ENCODE measurements at places on chromosomes 16 and 17. TPM values are rescaled to one million over a fixed set of nuclear protein-coding genes. Genes with fewer than 3 reads are reported as not detected.

Gene FA2H
- not detected for total RNA-seq

Gene SMIM36
- not detected for total RNA-seq

Gene SLC47A1
- 7.1 TPM for total RNA-seq

Gene RAMP2
- 37.0 TPM for total RNA-seq

Gene RFWD3
- total RNA-seq, result 6.2 TPM

Gene LDAF1
- total RNA-seq, result 121 TPM

Gene MYH13
- total RNA-seq, result not detected

Gene CRHR1
- 0.63 TPM for total RNA-seq

Gene FAM83G
- 1.5 TPM for total RNA-seq

Gene TPSB2
- 0.98 TPM for total RNA-seq

Gene NAA38
- 69.4 TPM for total RNA-seq

Gene WNK4
- not detected for total RNA-seq

Gene OR2C1
- not detected for total RNA-seq

Gene HOXB1
- total RNA-seq, result not detected

- DNase-seq, result no peak
- peaks cover 57% of the 10 kb centered on the region for H3K4me1 ChIP-seq
- peaks cover 4% of the 10 kb centered on the region for H3K27me3 ChIP-seq
- no peaks in the 10 kb centered on the region for H3K36me3 ChIP-seq
These were observed 136.7 kb downstream of the SNX11 start for GRCh38 chr17:48244121-48244711.

DNA sequence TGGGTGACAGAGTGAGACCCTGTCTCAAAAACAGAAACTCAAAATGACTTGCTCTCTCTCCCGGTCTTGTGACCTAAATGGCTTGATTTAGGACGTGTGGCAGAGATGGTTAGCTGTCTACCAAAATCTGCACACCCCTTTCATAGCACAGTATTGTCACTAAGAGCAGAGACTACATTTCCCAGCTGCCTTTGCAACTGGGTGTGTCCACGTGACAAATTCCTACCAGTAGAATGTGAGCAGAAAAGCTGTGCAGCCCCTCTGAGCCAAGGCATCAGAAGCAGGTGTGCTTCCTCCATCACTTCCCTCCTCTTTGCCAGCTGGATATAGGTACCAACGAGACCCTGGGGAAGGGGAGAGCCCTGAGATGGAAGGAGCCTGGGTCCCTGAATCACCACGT, 25.5 kb downstream of the GPR142 start:
- H3K36me3 ChIP-seq, result no peaks in the 10 kb centered on the region
- H3K4me1 ChIP-seq, result no peaks in the 10 kb centered on the region
- no peak overlapping the region for H3K27ac ChIP-seq
- H3K27me3 ChIP-seq, result no peaks in the 10 kb centered on the region

DNA sequence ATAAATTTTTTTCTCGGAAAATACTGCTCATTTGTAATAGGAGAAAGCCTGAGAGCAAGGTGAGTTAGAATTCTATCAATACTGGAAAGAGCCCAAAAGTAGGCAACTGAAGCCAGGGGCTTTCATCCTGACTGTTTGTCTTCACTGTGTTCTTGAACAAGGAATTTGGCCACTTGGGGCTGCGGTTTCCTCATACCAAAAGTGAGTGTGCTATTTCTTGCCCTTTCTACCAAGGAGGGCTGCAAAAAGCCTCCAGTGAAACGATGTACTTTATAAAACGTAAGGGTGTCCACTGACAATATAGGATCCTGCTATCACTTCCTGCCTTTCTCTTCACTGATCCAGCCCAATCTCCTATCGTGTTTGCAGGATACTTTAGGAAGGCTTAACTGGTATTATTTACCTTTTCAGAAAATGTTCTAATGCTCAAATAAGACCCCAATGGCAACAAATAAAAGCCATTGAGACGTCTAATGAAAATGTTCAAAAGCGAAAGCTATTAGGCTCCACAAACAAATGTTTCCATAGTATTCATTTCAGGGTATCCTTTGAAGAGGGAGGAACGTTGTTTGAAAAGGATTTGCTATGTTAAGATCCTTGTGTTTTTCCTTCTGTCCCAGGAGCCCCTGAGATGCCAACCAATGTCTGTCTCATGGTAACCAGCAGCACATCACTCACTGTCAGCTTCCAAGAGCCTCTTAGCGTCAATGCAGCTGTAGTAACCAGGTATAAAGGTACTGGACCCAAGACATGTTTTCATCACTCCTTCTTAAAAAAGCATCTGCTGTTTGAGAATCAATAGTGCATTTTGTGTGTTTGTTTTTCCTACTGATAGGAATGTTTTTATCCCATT, 219.3 kb upstream of the NOG start:
- no peak overlapping the region for H3K4me3 ChIP-seq
- H3K27ac ChIP-seq, result no peak overlapping the region
- H3K27me3 ChIP-seq, result no peaks in the 10 kb centered on the region
- no peaks in the 10 kb centered on the region for H3K4me1 ChIP-seq

GRCh38 chr17:63151941-63152523, 186.0 kb downstream of the TANC2 start:
- no peaks in the 10 kb centered on the region for H3K4me1 ChIP-seq
- H3K36me3 ChIP-seq, result no peaks in the 10 kb centered on the region

- peaks cover 29% of the 10 kb centered on the region for H3K4me1 ChIP-seq
- H3K4me3 ChIP-seq, result peak overlapping the region; percentile 7
- H3K36me3 ChIP-seq, result no peaks in the 10 kb centered on the region
- DNase-seq, result peak; percentile 87
- peak overlapping the region; percentile 34 for H3K27ac ChIP-seq
- no peaks in the 10 kb centered on the region for H3K27me3 ChIP-seq
These were observed 44.3 kb upstream of the HELZ start for GRCh38 chr17:67289181-67289876.

GRCh38 chr17:19357761-19358160, 4.8 kb downstream of the B9D1 start:
- no peak overlapping the region for H3K4me3 ChIP-seq
- no peak overlapping the region for H3K27ac ChIP-seq
- no peak for DNase-seq
- peaks cover 9% of the 10 kb centered on the region for H3K36me3 ChIP-seq
- H3K4me1 ChIP-seq, result peaks cover 8% of the 10 kb centered on the region

- no peak overlapping the region for H3K27ac ChIP-seq
- no peak overlapping the region for H3K4me3 ChIP-seq
- H3K27me3 ChIP-seq, result peaks cover 24% of the 10 kb centered on the region
- H3K4me1 ChIP-seq, result no peaks in the 10 kb centered on the region
These were observed 9.6 kb upstream of the CES1 start for GRCh38 chr16:55842369-55843104.

DNA sequence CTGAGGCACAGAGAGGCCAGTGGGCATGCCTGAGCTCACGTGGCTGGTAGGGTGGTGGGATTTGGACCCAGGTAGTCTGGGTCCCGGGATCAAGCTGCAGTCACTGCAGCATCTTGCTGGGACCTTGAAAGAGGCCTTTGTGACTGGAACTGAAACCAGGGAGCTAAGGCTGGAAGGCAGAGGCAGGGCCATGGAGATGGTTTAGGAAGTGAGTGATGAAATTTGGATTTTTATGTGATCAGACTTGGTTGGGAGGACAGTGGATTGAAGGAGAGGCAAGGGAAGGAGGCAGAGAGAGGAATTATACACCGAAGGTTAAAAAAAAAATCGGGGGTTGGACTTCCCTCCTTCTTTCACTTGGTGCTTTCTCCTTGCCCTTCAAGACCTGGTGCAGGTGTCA, 255.4 kb upstream of the CACNG5 start:
- H3K27ac ChIP-seq, result no peak overlapping the region
- peaks cover 29% of the 10 kb centered on the region for H3K4me1 ChIP-seq
- no peak for DNase-seq
- H3K27me3 ChIP-seq, result no peaks in the 10 kb centered on the region
- no peaks in the 10 kb centered on the region for H3K36me3 ChIP-seq

DNA sequence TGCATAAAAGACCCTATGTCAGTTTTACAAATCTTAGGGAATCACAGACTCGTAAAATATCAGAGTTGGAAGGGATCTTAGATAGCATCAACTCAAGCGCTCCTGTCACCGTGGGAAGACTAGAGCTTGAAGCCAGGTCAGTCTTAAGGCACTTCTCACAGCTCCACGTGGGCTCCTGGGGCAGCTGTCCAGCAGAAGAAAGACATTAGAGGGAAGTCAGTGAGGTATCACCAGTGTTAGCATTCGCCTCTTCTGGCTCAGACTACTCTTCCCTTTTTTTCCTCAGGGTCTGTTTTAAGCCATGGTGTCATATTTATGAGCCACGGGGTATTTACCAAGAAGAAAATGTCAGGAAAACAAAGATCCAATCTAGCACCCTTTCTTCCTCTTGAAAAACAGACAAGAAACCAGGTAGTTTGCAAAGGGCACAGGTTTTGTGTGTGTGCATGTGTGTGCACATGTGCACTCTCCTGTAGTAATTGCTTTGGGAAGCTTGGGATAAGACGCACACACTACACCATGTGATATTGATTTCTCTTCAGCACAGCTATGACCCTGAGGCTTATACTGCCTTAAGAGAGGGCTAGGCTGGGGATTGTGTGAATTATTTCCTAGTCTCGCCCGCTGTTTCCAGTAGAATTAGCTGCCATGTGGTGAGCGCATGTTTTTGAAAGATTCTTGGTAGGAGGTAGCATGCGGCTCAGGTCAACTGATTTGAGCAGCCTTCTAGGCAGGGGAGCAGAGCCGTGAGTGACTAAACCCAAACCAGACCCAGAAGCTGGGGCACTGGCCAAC, 61.0 kb upstream of the ELAC2 start:
- no peak overlapping the region for H3K4me3 ChIP-seq
- H3K27me3 ChIP-seq, result no peaks in the 10 kb centered on the region
- DNase-seq, result no peak
- no peak overlapping the region for H3K27ac ChIP-seq
- no peaks in the 10 kb centered on the region for H3K4me1 ChIP-seq

- H3K27me3 ChIP-seq, result no peaks in the 10 kb centered on the region
- H3K4me1 ChIP-seq, result peaks cover 50% of the 10 kb centered on the region
- H3K4me3 ChIP-seq, result peak overlapping the region; percentile 100
- DNase-seq, result no peak
- H3K36me3 ChIP-seq, result no peaks in the 10 kb centered on the region
These were observed 539 bp upstream of the GABARAPL2 start for GRCh38 chr16:75565640-75566039.

DNA sequence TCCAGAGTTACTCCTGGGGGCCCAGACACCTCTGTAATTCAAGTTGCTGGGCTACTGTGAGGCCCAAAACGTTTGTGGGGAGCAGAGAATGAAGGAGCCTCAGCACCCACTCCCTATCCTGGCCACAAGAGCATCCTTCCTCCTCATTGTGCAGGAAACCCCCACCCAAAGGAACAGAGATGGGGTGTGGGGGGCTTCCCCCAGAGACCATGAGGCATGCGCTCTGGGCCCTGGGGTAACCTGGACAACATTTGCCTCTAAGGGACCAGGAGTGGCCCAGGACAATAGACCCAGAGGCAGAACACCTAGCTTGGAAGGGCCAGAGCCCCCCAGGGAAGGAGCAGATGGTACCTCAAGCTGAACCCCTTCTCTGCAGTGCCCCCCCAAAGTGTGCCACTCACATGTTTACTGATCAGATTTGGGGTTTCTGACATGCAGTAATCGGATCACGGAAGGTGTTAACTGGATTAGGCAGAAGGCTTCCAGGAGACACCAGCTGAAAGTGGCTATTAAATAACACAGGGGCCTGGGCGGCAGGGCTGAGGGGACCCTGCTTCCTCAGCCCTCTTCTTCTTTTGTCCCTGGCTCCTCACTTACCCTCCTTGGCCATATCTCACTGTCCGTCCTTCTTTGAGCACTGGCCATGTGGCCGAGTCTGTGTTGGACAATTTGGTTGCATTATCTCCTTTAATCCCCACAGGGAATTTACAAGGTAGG, 50.8 kb downstream of the SDK2 start:
- DNase-seq, result no peak
- H3K27me3 ChIP-seq, result no peaks in the 10 kb centered on the region
- H3K36me3 ChIP-seq, result no peaks in the 10 kb centered on the region
- H3K4me3 ChIP-seq, result no peak overlapping the region

- H3K27ac ChIP-seq, result no peak overlapping the region
- no peaks in the 10 kb centered on the region for H3K27me3 ChIP-seq
- H3K4me3 ChIP-seq, result no peak overlapping the region
- H3K4me1 ChIP-seq, result peaks cover 20% of the 10 kb centered on the region
- peaks cover 87% of the 10 kb centered on the region for H3K36me3 ChIP-seq
These were observed 5.0 kb upstream of the FTSJ3 start for GRCh38 chr17:63832455-63832854.

DNA sequence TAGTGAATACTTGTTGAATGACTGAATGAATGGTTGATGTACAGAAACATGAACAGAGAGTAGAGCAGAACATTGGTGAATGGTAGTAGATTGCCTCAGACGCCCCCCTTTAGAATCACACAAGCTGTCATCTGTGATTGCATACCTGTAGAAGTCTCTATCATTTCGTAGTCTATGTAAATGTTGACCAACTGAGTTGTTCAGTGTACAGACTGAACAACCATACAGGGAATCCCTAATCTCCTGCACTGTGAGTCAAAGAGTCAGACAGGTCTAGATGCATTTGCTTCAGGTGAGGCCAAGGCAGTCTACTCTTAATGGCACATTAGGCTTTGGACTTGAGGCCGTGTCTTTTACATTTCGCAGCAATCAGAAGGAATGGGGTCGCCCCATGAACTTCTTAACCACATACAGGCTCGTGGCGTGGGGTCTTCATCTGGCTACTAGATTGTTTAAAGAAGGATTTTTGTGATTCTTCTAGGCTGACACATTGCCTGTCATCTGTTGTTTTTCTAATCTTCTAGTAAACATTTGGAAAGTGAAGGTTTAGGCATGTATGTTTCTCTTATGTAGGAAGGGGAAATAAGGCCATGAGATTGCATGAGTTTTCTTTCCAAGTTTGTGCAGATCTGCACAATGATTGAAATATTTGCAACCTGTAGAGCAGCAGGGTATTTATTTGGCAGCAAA, 157.4 kb downstream of the WWOX start:
- no peak overlapping the region for H3K4me3 ChIP-seq
- H3K36me3 ChIP-seq, result no peaks in the 10 kb centered on the region
- H3K27me3 ChIP-seq, result no peaks in the 10 kb centered on the region
- no peaks in the 10 kb centered on the region for H3K4me1 ChIP-seq
- DNase-seq, result no peak

- peaks cover under 1% of the 10 kb centered on the region for H3K4me1 ChIP-seq
- H3K4me3 ChIP-seq, result no peak overlapping the region
- DNase-seq, result no peak
- peaks cover 66% of the 10 kb centered on the region for H3K36me3 ChIP-seq
These were observed 8.3 kb downstream of the SRP68 start for GRCh38 chr17:76063875-76064546.

GRCh38 chr16:88286301-88286923, 96.3 kb upstream of the ZNF469 start:
- H3K27ac ChIP-seq, result no peak overlapping the region
- no peaks in the 10 kb centered on the region for H3K36me3 ChIP-seq
- no peak for DNase-seq
- H3K27me3 ChIP-seq, result no peaks in the 10 kb centered on the region
- H3K4me1 ChIP-seq, result no peaks in the 10 kb centered on the region
- no peak overlapping the region for H3K4me3 ChIP-seq

GRCh38 chr17:38428112-38428642, at the start of gene ARHGAP23:
TSS of gene ARHGAP23 (plus strand) at chr17:38428464. CDS start at chr17:38428486, 22 bp downstream.
- peak within 1 kb of the TSS; percentile 99 for H3K27ac ChIP-seq
- peak within 1 kb of the TSS; percentile 80 for H3K4me3 ChIP-seq
- peaks cover 67% of the 10 kb centered on the region for H3K4me1 ChIP-seq

DNA sequence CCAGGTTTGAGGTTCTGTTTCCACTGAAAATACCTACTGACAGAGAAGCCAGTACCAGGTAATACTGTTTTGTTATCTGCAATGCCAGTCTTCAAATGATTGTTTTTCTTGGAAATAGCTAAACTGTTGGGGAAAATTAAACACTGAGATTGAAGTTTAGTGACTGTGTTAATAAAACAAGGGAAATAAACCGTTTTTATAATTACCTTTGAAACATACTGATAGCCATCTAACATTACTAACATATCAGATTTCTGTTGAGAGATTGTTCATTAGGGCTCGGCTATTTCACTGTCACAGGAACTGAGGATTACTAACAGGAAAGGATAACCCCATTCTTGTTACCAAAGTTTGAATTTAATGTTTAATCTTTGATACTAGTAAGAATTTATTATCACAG, 42.1 kb downstream of the CYB5B start:
- no peak overlapping the region for H3K27ac ChIP-seq
- H3K27me3 ChIP-seq, result no peaks in the 10 kb centered on the region
- no peaks in the 10 kb centered on the region for H3K36me3 ChIP-seq
- DNase-seq, result no peak

All from heart right ventricle (tissue), 16 donors.